ENCODE measurements at places on chromosomes 16 and 17.

- no peak for DNase-seq
Observed at GRCh38 chr17:79997011-79997660, 38.5 kb downstream of the TBC1D16 start.

DNA sequence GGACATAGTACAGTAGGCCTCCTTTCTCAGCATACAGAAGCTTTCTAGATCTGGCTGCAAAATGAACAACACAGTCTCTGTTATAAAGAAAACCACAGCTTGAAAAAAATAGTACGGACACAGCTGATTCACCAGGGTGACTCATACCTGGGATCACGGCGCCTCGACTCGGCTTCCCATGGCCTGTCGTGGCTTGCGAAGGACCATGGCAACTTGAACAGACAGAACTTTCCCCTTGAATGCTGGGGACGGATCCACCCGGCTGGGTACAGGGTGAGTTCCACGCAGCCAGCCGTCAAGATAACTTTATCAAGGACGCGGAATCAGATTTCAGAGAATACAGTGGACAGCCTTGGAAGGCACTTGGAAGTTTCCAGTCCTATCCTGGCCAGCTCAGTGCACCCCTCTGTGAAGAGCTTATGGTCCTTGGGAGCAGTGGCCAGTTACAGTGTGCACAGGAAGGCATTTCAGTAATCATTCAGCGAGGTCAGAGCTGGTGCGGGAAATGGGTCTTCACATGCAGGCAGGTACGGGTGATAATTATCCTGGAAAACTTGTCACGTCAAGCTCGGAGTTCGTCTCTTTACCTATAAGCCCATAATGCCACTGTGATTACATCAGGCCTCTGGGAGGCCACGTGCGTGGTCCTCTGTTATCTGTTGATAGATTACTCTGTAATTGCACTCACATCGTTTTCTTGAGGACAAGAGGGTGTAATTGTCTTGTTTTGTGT lies 57.9 kb upstream of the MAF start:
- DNase-seq = no peak

GRCh38 chr16:11251525-11252481 lies 4.2 kb downstream of the SOCS1 start:
- peak; percentile 81 for DNase-seq

- no peak for DNase-seq
Observed at GRCh38 chr17:74959826-74960515, 12.6 kb downstream of the HID1 start.

- no peak for DNase-seq
Observed at GRCh38 chr17:40915199-40915661, 22.2 kb downstream of the KRT23 start.

GRCh38 chr16:11506741-11507305 lies 79.9 kb downstream of the LITAF start:
- no peak for DNase-seq

DNA sequence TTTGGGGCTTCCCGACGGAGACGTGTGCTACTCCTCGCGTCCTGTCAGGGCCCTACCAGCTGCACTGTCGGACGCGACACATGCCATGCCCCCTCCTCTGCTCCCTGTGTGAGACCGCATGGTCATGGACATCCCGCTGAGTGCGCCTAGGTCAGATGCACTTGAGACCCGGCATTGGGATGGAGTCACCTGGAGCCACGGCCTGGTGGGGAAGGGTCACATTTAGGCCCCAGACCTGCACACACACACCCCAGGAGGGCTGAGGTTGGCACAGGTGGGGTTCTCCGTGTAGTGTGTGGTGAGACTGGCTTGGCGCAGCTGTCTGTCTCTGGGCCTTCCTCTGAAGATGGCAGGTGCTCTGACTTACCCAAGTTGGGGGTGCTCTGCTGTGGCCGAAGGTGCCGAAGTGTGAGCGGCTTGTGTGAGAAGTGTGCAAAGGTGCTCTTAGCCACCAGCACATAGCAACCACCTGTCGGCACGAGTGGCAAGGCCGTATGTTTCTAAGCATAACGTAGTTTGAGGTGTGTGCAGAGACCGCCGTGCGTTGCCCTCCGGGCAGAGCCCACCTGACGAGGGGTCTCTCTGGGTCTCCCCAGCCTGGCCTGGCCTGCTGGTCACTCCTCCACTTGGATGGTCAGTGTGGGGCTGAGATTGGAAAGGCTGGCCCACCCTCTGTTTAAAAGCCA lies 108.6 kb downstream of the BANP start:
- DNase-seq = no peak

GRCh38 chr16:10039220-10040096 lies 142.8 kb downstream of the GRIN2A start:
- no peak for DNase-seq

GRCh38 chr17:70327723-70328122 lies 158.4 kb downstream of the KCNJ2 start:
- no peak for DNase-seq

DNA sequence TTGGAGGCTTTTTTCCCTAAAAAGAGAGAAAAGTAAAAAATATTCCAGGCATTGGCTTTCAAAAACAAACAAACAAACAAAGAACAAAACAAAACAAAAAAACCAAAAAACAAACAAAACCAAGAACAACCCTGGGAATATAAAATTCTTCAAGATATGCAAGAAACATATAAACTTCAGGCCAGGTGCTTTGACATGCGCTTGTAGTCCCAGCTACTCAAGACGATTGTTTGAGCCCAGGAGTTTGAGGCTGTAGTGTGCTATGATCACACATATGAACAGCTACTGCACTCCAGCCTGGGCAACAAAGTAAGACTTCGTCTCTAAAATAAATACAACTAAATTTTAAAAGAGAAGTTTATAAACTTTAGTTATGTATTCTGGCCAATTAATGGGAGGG lies 52.5 kb upstream of the TEX2 start:
- no peak for DNase-seq

Measured in stimulated activated CD4-positive, alpha-beta T cell treated with anti-CD3 and anti-CD28 coated beads, TNF-alpha, amount 100 ng/mL, for 4 hours (primary cell).